ENCODE measurements at places on chromosomes 6 and 20.

- no peak for DNase-seq
These were observed 72.4 kb upstream of the MBOAT1 start for GRCh38 chr6:20284672-20285071.

DNA sequence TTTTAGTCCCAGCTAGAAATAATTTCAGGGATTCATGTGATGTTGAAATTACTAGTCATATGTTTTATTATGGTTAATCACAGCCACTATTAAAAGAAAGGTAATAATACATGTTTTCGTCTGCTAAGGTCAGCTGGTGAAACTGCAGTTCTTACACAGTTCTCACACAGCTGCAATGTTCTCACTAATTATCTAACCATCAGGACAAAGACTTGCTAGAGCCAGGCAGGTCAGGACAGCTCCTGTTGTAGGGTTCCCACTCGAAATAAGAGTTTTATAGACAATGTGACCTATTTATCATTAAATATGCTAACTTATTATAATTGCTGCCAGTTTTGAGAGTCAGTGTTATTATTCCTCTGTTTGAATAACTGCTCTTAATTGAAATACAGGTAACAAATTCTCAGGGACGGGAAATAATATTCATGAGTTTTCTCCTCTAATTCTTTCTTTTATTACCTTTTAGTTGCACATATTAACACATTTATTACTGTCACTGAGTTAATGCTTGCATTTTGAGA, 97.9 kb downstream of the GJA1 start:
- DNase-seq, result no peak

DNA sequence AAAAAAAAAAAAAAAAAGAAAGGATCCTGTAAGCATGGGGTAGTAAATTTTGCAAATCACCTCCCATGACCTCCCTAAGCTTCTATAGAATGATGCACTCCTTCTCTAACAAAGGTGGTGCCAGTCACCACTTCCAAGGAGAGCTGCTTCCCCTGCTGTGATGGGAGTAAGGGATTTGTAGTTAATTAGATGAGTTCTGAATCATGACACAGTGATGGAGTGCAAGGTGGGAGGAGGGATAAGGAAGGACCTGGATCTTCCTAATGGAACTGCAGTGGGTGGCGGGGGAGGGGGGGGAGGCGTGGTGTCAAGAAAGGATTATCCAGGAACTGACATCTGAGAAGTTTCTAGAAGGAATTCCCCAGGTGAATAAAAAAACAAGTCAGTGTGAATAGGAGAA, 47.8 kb downstream of the NRN1 start:
- no peak for DNase-seq

- no peak for DNase-seq
These were observed 77.1 kb upstream of the MAN1A1 start for GRCh38 chr6:119426619-119427018.

DNA sequence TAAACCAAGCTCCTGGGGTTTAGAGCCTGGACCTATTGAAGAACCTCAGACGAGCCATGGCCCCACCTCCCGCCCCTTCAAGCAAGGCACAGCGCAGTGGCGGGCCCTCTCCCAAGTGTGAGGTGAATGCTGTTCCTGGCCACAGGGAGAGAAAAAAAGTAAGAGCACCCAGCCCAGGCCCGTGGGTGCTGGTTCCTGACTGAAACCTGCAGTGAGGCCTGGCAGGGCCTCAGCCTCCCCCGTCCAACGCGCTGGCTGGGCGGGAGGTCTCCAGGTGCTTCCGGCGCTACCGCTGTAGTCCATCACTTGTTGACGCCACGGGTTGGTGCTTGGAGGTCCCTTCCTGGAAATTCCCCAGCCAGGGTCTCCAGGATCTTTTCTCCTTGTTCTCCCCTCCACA, 5.5 kb upstream of the FAM83C start:
- no peak for DNase-seq

GRCh38 chr6:63272397-63272796, 47.4 kb downstream of the LGSN start:
- DNase-seq, result peak; percentile 32

DNA sequence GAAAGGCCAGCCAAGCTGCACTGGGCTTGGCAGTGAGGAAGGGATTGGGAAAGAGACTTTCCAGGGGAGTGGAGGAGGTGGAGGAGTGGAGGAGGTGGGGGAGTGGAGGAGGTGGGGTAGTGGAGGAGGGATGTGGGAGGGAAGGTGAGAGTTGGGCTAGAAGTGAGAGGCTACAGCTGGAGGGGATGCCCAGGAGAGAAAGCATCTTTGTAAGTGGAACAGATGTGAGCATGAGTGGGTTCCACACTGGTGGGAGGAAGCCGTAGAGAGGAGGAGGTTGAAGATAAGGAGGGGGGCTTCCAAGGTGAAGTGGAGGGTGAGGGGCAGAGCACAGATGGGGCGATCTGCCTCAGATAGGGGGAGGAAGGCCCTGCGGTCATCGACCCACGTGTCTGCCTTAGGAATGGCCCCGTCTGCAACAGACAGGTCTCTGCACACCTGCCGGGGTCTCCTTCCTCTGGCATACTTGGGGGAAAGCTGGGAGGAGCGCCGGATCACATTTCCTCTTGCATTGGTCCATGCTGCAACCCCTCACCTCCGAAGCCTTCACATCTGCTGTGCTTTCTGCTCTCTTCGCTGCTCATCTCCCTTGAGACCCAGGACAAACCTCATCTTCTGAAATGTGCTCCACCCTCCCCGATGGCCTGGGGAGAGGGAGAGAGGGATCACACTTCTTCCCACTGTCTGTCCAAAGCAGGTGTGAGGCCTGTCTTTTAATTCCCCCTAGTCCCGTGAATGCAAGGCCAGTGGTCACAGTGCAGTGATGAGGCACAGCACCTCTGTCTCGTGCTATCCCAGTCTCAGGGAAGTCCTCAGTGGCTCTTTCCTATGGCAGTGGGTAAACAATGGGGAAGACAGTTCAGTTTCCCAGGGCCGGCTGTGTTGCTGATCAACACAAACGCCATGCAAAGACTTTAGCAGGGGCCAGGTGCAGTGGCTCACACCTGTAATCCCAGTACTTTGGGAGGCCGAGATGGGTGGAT, 48.6 kb upstream of the SNX9 start:
- no peak for DNase-seq

DNA sequence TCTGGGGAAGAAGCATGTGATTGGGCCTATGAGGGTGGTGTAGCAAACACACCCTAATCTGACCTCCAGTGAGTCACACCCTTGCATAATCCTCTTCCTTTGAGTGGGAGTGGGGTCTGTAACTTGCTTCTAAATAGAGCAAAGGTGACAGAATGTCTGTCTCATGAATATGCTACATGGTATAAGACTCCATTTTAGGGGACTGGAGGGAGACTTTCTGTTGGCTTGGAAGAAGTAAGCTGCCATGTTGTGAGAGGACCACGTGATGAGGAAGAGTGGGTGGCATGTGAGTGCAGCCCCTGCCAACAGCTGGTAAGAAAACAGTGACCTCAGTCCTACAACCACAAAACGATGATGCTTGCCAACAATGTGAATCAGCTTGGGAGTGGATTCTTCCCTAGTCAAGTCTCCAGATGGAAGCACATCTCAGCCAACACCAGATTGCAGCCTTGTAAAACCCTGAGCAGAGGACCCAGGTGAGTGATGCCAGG, 3.7 kb downstream of the AK9 start:
- DNase-seq, result peak; percentile 97

DNA sequence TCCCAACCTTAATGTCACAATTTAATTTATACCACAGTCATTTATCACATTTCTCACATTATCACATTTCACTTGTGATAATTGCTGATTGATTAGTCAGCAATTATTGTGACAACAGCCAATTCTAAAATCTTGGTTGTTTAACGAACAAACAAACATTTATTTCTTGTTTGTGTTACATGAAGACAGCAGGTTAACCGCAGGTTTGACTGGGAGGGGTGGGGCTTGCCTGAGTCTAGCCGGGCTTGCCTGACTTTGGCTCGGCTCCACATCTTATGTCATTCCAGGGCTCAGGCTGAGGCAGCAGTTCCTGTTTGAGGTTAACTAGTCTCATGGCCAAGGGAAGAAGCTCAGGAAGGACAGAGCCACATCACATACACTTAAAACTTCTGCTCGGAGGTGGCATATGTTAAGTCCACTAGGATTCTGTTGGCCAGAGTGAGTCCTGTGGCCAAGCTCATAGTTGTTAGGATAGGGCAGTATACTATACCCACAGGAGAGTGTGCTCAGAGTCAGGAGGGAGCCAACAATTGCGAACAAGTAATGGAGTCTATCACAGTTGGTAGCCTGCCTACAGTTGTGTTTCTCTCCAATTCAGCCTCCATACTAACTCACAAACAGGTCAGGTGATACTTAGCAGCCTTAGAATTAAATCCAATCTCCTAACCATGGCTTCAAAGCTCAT, 90.0 kb upstream of the IFNGR1 start:
- DNase-seq, result peak; percentile 81

GRCh38 chr6:107545763-107546162, 55.8 kb downstream of the SOBP start:
- no peak for DNase-seq

DNA sequence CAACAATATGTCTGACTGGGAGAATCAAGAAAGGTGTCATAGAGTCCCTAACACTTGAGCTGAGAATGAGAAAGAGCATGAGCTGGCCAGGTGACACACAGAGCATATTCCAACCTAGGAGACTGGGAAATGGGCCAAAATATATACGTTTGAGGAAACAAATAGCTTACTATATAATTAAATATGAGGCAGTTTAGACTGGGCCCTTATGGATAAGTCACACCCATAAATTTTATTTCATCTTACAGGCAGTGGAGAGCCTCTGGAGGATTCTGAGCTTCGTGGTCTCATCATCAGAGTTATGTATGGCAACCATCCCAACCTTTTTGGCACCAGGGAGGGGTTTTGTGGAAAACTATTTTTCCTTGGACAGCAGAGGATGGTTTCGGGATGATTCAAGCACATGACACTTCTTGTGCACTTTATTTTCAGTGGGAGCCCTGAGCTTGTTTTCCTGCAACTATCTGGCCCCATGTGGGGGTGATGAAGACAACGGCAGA, 12.9 kb upstream of the NQO2 start:
- peak; percentile 91 for DNase-seq

DNA sequence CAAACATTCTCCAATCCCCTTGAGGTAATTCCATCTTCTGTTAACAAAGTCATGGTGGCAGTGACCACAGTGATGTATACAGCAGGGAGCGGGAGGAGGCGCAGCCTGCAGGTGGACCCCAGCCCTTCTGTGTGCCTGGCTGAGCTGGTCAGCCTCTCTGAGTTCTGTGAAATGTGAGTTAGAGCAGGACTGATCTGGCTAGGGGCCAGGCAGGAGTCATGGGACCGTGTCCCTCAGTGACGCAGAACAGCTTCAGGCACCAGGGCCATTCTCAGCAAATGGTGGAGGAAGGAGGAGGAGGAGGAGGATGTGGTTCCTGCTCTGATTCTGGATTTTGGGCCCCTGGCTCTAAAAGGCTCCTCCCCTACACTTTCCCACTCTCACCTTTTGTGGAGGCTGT, 6.9 kb downstream of the PHACTR3 start:
- DNase-seq, result no peak

- peak; percentile 62 for DNase-seq
These were observed 3.2 kb downstream of the MARCKS start for GRCh38 chr6:113860181-113860955.

GRCh38 chr6:157469378-157469777, 88.4 kb downstream of the ZDHHC14 start:
- DNase-seq, result peak; percentile 21

- DNase-seq, result no peak
These were observed 22.1 kb upstream of the SLC22A7 start for GRCh38 chr6:43275801-43276576.

DNA sequence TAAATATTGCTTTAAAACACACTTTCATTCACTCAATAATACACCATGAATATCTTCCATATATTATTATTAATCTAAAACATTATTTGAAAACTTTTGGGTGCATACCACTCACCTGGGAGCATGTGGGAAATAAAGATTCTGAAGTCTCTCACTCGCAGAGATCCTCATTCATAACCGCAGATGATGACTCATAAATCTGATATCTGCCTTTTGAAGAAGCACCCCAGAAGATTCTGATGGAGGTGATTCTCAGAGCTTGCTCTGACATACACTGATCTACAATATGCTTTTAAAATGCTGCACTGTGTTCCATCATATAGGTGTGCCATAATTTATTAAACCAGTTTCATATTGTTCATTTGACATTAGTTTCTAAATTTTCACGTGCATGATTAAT, 135.0 kb upstream of the SGK1 start:
- no peak for DNase-seq

- no peak for DNase-seq
These were observed 356.4 kb downstream of the PRKN start for GRCh38 chr6:162371121-162371520.

- DNase-seq, result no peak
These were observed 36.9 kb downstream of the UTRN start for GRCh38 chr6:144321839-144322591.

DNA sequence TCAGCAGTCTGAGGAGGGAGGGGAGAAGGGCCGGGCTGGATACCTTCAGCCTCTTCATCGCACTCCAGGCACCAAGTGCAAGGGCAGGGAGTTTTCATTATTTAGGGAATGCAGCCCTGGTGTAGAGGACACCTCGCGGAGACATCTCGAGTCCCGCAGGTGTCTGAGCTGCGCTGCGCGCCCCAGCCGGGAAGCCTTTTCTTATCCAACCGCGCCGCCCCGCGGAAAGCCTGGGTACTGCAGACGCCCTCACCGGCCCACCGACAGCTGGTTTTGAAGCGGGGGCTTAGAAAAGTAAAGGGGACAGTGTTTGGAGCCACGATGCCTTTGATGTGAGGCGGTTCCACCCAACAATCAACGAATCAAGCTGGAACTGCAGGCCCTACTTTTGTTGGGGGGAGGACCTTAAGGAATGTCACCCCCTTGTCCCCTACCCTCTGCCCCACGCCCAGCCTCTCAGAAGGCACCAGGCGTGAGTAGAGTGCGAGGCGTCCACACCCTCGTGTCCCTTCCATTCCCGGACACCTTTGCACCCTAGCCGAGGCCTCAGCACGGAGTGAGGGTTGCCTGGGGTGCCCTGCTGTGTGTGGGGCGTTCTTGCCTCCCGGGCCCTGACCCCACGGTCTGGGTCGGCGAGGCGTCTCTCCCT, 8.6 kb downstream of the NKX2-2 start:
- DNase-seq, result peak; percentile 59

GRCh38 chr6:169070506-169071176, 183.0 kb downstream of the THBS2 start:
- DNase-seq, result peak; percentile 98

All from cardiac fibroblast (primary cell).